ENCODE measurements at places on chromosomes 11 and 22.

DNA sequence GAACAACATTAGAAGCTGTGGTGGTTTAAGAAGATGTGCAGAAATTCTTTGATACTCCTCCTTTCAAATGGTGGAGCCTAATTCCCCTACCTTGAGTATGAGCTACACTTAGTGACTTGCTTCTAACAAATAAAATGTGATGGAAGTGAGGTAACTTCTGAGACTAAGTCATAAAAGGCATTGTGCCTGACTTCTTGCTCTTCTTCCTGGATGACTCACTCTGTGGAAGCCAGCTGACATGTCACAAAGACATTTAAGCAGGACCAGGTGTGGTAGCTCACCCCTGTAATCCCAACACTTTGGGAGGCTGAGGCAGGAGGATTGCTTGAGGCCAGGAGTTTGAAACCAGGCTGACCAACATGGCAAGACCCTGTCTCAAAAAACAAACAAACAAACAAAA, 3.9 kb upstream of the PLA2G3 start:
- no peak for DNase-seq

- no peak for DNase-seq
Observed at GRCh38 chr11:35629914-35630313, 11.7 kb downstream of the FJX1 start.

GRCh38 chr11:113341388-113342165, 27.2 kb downstream of the TTC12 start:
- DNase-seq: no peak

GRCh38 chr11:93652679-93653078, 8.8 kb upstream of the CEP295 start:
- DNase-seq: no peak

DNA sequence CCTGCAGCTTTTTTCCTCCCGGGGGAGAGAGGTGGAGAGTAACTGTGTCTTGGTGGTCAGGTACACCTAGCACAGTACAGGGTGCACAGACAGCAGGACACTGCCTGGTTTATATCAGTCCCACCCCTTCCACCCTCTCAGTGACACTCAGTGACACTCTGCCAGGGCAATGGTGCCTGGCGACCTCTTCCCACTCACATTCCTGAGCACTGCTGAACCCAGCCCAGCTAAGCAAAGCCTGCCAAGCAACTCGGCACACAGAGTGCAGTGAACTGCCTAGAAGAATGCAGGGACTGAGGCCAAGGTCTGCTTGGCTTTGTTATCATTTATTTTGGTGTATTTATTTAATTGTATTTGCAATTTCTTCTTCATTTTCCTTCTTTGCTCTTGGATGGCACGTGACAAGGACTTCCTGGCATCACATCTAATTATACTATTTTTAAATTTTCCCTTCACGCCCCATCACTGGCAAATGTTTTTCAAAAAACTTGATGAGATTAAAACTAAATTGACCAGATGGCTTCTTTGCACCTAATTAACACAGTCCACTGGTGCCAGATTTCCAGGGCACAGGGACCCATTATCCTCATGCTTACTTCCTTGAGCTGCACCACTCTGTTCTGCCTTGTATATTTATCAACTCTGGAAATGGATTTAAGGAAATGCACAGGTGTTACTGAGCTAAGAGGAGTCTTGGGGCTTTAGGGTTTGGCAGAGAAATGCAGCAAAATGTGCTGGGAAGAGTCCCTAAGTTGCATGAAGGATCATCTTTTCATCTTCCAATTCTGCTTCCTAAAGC, 205.6 kb downstream of the ADAMTS15 start:
- no peak for DNase-seq

- DNase-seq: no peak
Observed at GRCh38 chr11:120261931-120262330, 22.0 kb downstream of the POU2F3 start.

- DNase-seq: no peak
Observed at GRCh38 chr11:111461460-111462235, 50.5 kb downstream of the BTG4 start.

DNA sequence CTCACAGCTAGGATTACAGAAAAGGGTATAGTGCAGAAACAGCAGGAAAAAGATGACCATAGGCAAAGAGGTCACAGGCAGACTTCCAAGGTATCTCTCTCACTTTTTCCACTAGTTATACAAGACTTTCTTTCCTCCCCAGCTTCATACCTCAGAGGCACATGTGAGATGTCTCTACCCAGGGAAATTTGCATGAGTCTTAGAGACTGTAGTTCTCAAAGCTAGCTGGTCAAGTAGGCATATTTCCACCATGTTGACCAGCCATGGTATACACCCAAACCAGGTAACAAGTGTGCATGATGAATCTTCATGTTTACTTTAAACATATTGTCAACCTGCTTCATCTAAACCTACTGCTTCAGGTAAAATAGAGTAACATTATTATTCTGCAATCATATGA, 27.9 kb downstream of the PRMT3 start:
- no peak for DNase-seq
